Activated T-cell treated with anti-CD3 and anti-CD28 coated beads, Interleukin-2, amount 50 U/mL, for 24 hours (primary cell): ENCODE measurements at places on chromosomes 12 and 14.

- H3K4me3 ChIP-seq: peak overlapping the region; percentile 75
- peaks cover 18% of the 10 kb centered on the region for H3K4me1 ChIP-seq
- H3K36me3 ChIP-seq: peaks cover 12% of the 10 kb centered on the region
- peak overlapping the region; percentile 77 for H3K27ac ChIP-seq
- H3K27me3 ChIP-seq: peaks cover 15% of the 10 kb centered on the region
Observed at GRCh38 chr12:52005903-52006703, 643 bp upstream of the TAMALIN start.

DNA sequence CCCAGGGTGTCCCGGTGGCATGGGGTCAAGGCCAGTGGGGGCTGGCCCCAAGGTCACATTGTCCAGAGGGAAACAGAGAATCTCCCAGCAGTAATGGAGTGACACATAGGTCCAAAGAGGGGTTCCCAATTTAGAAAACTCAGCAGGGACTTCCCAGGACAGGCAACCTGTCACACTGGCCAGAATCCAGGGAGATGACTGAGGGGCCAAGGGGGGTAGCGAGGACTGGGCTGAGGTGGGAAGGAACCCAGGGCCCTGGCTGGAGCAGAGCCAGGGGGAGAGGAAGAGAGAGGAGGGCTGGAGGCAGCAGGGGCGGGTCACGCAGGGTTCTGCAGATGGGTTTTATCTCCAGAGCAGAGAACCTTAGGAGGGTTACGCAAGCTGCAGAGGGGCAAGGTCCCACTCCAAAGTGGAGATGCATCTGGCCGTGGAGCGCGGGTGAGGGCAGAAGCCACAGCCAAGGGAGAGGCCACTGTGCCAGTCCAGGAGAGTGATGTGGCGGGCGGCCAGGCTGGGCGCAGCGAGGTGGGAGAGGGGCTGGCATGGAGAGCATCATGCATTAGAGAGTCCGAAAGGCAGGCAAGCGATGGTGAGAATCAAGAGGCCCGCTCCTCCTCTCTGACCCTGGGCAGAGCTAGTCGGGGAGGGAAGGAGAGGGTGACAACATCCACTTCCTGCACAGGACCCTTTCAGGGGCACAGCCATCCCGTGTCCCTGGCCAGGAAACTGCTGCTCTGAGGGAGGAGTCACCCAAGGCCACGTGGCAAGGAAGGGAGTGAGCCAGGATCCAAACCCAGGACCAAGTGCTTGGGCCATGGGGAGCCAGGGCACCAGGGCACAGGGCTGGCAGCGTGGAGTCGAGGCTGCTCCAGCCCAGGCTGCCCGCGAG lies 29.0 kb downstream of the NCOR2 start:
- peaks cover 52% of the 10 kb centered on the region for H3K4me1 ChIP-seq
- H3K4me3 ChIP-seq: no peak overlapping the region
- H3K36me3 ChIP-seq: peaks cover 25% of the 10 kb centered on the region
- no peaks in the 10 kb centered on the region for H3K27me3 ChIP-seq
- peak overlapping the region; percentile 13 for H3K27ac ChIP-seq

DNA sequence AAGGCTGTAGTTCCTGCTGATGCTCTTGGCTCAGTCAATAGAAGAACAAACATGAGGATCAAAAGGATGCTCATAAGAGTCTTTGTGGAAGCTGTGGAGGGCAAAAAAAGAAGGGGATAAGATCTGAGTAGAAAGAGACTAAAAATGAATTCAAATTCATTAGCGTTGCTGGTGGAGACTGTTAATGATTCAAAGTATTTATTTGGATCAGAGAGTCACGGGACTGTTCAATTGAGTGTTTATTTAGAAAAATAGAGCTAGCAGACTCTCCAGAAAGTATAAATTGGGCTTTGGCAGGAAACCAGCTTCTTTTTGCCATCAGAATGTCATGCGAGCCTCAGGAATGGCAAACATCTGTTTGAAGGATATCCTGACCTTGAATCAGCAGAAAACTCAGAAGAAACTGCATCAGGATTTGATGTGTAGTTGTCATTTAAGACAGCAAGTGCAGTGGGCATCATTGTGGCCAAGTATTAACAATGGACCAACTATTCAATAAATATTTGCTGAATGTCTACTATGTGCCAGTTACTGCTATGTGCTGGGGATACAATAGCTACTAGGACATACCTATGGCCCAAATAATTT lies 126.4 kb downstream of the TBC1D30 start:
- DNase-seq: no peak
- H3K27me3 ChIP-seq: peaks cover 22% of the 10 kb centered on the region
- no peak overlapping the region for H3K27ac ChIP-seq
- no peaks in the 10 kb centered on the region for H3K4me1 ChIP-seq
- no peak overlapping the region for H3K4me3 ChIP-seq
- no peaks in the 10 kb centered on the region for H3K36me3 ChIP-seq

- peaks cover 4% of the 10 kb centered on the region for H3K4me1 ChIP-seq
- H3K27ac ChIP-seq: no peak overlapping the region
- no peak overlapping the region for H3K4me3 ChIP-seq
- no peaks in the 10 kb centered on the region for H3K36me3 ChIP-seq
- no peak for DNase-seq
- H3K27me3 ChIP-seq: peaks cover 59% of the 10 kb centered on the region
Observed at GRCh38 chr12:53759261-53759660, 7.5 kb upstream of the CISTR start.

DNA sequence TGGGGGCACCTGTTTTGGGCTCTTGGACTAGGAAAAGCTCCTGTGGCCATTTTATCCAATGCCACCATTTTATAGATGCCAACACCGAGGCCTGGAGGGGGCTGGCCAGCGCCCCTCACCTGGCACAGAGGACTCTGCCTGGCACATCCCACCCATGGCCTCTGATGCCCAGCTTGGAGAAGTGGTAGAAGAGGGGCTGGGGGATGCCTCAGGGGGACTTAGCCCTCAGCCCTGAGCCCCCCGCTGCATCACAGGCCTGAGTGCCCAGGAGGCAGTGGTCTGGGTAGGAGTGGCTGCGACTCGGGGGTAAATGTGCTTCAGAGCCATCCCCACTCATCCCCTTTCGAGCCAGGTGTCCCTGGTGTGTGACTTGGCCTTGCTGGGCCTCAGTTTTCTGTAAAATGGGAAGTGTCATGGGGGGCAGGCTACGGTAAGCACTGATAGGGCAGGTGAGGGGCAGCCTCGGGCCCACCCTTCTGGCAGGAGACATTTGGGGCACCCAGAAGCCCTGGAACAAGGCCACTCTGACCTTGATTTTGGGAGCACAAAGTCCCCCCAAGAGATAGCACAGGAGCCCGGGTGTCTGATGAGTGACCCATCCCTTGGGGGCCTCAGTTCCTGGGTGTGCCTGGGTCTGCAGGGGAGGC lies 22.5 kb downstream of the SH2B3 start:
- DNase-seq: peak; percentile 37
- H3K27ac ChIP-seq: peak overlapping the region; percentile 86
- peak overlapping the region; percentile 75 for H3K4me3 ChIP-seq
- H3K36me3 ChIP-seq: peaks cover 52% of the 10 kb centered on the region

- H3K36me3 ChIP-seq: peaks cover 53% of the 10 kb centered on the region
- peak overlapping the region; percentile 40 for H3K27ac ChIP-seq
- no peak overlapping the region for H3K4me3 ChIP-seq
- H3K27me3 ChIP-seq: no peaks in the 10 kb centered on the region
- peaks cover 61% of the 10 kb centered on the region for H3K4me1 ChIP-seq
- DNase-seq: no peak
Observed at GRCh38 chr12:110554184-110554583, 28.9 kb downstream of the PPTC7 start.

DNA sequence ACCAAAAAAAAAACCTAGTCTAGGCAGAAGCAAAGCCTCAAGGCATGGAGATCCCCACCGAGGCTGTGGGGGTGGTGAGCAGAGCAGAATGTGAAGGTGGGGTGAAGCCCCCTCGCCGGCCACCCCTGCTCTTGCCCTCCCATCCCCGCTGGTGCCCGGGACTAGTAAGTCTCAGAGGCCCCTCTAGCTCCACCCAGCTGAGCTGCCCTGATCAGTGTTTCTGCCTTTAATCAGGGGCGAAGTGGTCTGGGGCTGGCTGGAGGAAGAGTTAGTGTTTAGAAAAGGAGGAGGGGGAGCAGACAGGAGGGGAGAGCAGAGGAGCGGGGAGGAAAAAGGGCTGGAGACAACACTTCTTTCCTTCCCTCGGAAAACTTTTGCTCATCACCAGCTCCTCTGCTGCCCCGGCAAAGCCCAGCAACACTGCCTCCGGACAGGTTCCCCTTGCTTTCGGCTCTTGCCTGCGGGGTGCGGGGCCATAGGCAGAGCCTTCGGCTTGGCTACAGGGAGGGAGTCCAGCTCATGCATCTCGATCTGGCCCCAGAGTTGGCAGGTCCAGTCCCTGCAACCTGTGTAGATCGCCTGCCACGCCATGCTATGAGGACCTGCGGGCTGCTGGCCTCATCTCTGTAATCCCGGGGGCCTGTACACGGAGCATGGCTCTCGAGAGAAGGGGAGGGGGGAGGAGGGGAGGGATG lies 3.4 kb upstream of the DLK1 start:
- H3K27me3 ChIP-seq: peaks cover 44% of the 10 kb centered on the region
- peaks cover 2% of the 10 kb centered on the region for H3K4me1 ChIP-seq
- H3K27ac ChIP-seq: no peak overlapping the region
- H3K4me3 ChIP-seq: no peak overlapping the region
- no peak for DNase-seq

DNA sequence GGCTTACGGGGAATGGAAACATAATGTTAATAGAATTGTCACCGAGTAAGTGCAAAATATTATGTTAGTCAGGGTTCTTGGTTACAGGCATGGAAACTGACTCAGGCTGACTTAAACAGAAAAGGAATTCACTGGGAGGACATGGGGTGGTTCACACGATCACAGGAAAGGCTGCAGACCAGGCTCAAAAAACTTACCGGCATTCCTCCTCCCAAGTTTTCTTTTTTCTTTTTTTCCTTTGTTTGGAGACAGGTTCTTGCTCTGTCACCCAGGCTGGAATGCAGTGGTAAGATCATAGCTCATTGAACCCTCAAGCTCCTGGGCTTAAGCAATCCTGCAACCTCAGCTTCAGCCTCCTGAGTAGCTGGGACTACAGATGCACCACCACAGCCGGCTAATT lies 11.9 kb upstream of the UBE2N start:
- H3K27me3 ChIP-seq: no peaks in the 10 kb centered on the region
- no peak for DNase-seq
- no peaks in the 10 kb centered on the region for H3K36me3 ChIP-seq

GRCh38 chr12:71504476-71504875 lies 64.9 kb downstream of the LGR5 start:
- H3K4me3 ChIP-seq: no peak overlapping the region
- H3K36me3 ChIP-seq: no peaks in the 10 kb centered on the region
- H3K27ac ChIP-seq: no peak overlapping the region
- peaks cover 17% of the 10 kb centered on the region for H3K4me1 ChIP-seq

DNA sequence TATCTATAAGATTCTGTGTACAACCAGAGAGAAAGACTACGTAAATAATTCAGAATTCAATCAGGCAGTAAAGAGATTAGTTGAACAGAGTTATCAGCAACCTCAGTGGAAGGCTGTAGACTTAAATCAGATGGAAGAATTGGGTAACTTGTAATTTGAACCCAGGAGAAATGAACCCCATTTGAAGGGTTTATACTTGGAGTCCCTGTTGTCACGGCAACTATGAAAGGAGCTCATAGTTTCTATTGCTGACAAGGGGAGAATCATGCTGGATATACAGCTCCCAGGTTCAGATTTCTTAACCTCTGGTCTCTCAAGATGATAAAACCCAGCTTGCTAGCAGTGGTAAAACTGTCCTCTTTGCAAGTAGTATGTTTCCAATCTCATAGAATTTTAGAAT lies 54.4 kb upstream of the BMP4 start:
- no peak overlapping the region for H3K27ac ChIP-seq
- peaks cover 1% of the 10 kb centered on the region for H3K27me3 ChIP-seq
- DNase-seq: no peak
- H3K4me1 ChIP-seq: no peaks in the 10 kb centered on the region
- no peaks in the 10 kb centered on the region for H3K36me3 ChIP-seq

- H3K36me3 ChIP-seq: no peaks in the 10 kb centered on the region
- DNase-seq: no peak
- H3K4me3 ChIP-seq: no peak overlapping the region
- no peaks in the 10 kb centered on the region for H3K27me3 ChIP-seq
- H3K27ac ChIP-seq: no peak overlapping the region
Observed at GRCh38 chr14:85071447-85071846, 458.5 kb upstream of the FLRT2 start.

- DNase-seq: no peak
- H3K27me3 ChIP-seq: no peaks in the 10 kb centered on the region
- H3K36me3 ChIP-seq: no peaks in the 10 kb centered on the region
Observed at GRCh38 chr14:93036652-93037345, 78.9 kb downstream of the ITPK1 start.

DNA sequence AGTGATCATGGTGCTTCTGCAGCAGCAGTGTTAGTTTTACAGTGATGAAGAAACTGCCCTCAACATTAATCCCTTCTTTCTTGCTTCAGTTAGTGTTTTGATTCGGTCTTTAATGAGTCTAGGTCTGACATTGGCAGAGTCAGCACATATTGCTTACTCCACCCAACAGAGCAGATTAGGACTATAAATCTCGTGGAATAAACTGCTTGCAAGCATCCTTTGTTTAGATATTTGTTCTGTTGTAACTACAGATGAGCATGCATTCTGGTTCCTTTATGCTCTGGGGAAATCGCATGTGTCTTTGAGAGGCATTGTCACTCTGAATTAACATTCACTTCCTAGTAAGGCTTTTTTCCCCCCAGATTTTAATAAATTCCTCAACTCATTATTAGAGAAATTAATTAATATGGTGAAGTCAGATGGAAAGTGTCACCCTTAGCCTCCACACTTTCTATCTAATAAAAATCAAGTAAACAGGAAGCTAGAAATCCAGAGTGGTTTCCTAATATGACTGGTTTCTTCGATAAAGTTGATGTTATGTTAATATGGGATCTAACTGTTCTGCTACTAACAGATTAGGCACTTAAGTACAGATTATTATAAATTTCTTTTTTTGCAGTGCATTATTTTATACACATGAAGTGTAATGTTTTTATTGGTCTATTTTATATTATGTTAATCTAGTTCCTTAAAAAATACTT lies 86.2 kb upstream of the SSTR1 start:
- no peaks in the 10 kb centered on the region for H3K27me3 ChIP-seq
- no peak for DNase-seq
- no peak overlapping the region for H3K27ac ChIP-seq
- no peaks in the 10 kb centered on the region for H3K36me3 ChIP-seq
- H3K4me1 ChIP-seq: peaks cover 21% of the 10 kb centered on the region
- no peak overlapping the region for H3K4me3 ChIP-seq

DNA sequence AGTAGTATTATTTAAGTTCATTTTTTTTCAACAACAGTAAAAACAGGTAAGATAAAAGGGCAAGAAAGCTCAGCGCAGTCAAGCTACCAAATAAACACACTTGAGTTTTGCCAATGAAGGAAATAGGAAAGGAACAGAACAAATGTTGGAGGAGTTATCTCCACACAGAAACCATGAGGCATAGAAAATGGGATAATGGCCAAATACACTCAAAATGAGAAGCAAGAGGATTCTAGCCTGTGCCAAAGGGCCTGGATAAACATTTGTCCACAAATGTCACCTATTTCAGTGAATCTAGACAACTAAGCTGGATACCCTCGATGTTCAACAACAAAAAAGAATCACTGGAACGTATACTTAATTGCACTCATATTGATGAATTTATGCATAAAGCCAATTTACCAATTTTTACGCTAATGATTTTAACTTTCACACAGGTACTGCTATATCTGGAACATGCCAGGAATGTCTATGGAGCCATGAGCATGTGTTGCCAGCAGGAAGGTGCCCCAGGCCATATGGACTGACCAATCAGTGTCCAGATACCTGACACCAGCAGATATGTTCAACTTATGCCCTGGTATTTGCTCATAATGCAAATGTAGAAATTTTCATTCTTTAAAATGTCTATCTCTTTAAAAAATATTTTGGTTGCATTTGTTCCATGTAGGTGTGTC lies 21.1 kb downstream of the ST8SIA1 start:
- no peaks in the 10 kb centered on the region for H3K27me3 ChIP-seq
- H3K4me1 ChIP-seq: no peaks in the 10 kb centered on the region
- H3K4me3 ChIP-seq: no peak overlapping the region
- H3K36me3 ChIP-seq: no peaks in the 10 kb centered on the region
- DNase-seq: no peak
